ENCODE measurements at places on chromosomes 1 and 21. TPM values are rescaled to one million over a fixed set of nuclear protein-coding genes. Genes with fewer than 3 reads are reported as not detected.

DNA sequence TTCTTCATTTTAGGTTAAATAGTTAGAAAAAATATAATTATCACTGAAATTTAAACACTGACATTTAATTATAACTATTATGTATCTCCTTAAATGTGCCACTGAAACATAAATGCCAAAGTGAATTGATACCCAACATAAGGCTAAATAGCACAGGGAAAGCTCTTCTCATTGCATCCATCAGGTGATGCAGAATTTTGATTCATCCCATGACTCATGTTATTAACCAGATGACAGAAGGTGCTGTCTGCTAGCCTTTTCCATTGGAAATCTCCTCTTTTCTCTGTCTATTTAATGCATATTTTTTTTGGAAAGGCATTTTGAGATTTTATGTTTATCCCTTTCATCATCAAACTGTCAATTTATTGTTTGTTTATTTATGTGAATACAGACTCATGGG, 136.8 kb downstream of the KCNK2 start:
- DNase-seq: no peak

- DNase-seq: no peak
Measured at GRCh38 chr1:209522826-209523225, 60.7 kb upstream of the CAMK1G start.

DNA sequence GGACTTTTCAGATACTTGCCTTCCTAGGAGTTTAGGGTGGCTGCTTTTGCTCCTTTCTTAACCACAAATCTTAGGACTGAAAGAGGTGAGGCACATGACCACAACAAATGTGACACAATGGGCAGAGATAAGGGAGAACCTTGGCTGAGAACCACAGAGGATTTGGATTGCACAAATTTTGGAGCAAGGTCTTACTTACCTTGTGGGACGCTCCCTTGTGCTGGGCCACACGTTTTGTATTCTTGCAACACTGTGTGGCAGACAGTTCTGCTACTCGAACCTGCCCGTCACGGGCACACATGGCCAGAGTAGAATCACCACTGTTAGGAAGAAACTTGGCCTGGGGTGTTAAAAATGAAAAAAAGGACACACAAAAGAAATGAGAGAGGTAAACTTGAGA, 23.9 kb downstream of the DCAF8 start:
- no peak for DNase-seq

GRCh38 chr1:184532199-184532598, 145.4 kb downstream of the C1orf21 start:
- no peak for DNase-seq

- peak; percentile 71 for DNase-seq
Measured at GRCh38 chr1:1244192-1244811, 2.2 kb downstream of the C1QTNF12 start.

GRCh38 chr21:35609263-35609662, 451.1 kb downstream of the SETD4 start:
- DNase-seq: no peak

DNA sequence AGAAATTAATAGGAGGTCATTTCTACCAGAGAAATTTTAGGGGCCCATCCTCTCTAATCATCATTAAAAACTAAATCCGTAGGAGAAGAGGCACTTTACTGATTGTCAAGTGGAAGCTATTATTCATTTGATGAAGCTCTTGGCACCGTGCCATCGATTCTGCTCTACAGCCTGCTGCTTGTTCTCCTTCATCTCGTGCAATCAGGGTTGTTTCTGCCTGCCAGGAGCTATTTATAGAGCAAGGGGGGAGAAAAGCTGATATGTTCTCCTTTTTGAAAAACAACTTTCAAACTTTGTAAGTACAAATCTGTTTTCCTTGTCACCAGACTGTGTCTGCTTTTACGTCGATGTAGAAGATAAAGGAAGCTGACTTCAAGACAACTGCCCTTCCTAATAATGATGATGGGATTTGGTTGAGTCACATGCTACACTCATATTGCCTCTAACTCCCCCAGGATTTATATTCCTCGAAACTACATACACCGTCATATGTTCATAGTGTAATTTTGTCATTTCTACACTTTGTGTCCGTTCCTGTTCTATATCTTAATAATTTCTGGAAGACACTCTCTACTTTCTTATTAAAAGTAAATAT, 169.6 kb upstream of the LHX8 start:
- no peak for DNase-seq

- DNase-seq: no peak
Measured at GRCh38 chr1:226506921-226507320, 41.6 kb upstream of the STUM start.

- no peak for DNase-seq
Measured at GRCh38 chr1:203069030-203069747, 16.6 kb downstream of the MYOG start.

- no peak for DNase-seq
Measured at GRCh38 chr1:82091729-82092128, 291.0 kb downstream of the ADGRL2 start.

- DNase-seq: no peak
Measured at GRCh38 chr1:226211181-226211821, 12.2 kb upstream of the MIXL1 start.

DNA sequence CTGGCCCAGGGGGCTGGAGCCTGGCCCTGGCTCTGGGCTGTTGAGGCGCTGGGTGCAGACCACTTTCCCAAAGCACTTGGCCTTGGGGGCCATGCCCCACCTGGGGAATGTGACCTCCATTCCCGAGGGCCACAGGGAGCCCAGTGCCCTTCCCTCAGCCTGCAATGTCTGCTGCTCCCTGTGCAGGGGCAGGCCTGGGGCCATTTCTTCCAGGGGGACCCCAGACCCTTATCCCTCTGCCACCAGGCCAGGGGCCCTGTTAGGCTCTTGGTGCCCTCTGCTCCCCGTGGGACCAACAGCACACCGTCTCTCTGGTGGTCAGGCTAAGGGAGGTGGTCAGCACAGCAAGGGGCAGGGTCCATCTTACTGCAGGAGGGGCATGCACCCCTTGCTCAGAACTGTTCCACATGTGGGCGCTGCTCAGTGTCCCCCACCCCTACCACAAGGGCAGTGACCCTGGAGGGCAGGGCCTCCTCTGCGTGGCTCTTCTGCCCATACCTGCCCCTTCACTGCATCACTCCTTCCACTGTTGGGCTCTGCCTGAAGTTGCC, 1.1 kb upstream of the TMEM52 start:
- no peak for DNase-seq

DNA sequence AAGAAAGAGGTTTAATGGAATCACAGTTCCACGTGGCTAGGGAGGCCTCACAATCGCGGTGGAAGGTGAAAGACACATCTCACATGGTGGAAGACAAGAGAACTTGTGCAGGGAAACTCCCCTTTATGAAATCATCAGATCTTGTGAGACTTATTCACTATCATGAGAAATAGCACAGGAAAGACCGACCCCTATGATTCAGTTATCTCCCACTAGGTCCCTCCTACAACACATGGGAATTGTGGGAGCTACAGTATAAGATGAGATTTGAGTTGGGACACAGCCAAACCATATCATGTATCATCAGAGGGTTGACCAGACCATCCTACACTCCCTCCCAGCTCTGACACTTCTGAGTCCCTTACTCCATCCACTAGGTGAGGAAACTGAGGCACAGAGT, 143.9 kb upstream of the KLHDC7A start:
- no peak for DNase-seq

DNA sequence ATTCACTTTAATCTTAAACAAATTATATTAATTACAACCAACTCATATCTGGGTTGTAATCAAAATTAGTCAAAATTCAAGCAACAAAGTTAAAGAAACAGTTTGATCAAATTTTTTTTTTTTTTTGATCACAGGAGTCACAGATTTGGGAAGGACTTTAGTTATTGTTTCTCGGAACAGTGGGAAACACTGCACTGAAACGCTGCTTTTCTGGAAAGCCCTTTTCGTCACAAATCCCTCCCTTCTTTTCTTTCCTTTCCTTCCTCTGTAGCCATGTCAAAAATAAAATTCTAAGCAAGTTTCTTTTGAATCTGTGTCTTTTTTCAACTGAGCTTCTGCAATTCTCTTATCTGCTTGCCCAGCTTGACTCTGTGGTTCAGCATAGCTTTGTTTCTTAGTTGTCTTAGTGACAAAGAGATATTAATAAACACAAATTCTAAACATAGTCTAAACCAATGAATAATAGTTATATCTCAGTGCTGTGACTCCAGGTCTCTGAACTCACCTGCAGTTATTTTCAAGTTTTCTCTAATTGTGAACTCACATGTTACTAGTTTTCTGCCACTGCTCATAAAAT, 53.8 kb downstream of the PTGS2 start:
- DNase-seq: no peak

DNA sequence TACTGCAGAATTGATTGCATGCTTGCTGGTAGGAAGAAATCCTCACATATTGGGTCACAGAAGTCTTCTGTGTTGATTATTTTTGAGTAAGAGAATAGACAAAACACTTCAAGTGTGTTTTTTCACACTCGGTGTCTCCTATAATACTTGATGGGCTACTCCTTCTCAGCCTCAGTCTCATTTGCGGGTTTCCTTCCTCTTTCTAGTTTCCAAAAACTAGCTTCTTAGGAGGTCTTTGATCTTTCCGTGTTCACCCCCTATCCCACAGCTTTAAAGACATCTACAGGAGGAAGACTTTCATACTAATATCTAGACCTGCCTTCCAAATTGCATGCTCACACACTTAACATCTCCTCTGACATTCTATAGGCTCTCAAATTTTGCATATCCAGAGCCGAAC, 40.7 kb upstream of the NTPCR start:
- no peak for DNase-seq

DNA sequence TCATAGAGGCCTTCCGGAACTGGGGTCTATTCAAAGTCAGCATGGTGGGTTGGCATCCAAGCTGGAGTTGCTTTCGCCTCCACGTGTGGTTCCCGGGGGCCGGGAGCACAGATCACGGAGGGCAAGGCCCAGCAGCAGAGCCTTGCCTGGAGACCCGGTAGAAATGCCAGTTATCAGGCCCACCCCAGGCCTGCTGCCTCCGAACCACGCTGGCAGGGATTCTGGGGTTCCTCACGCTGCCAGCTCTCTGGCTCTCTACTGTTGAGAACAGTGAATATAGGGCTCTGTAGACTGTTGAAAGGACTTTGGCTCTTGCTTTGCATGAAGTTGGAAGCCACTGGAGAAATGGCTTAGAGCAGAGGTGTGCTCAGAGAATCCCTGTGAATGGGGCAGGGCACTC, 127.5 kb downstream of the RIPK4 start:
- DNase-seq: no peak

- DNase-seq: no peak
Measured at GRCh38 chr1:76473591-76473990, 393.7 kb upstream of the ST6GALNAC5 start.

GRCh38 chr1:46393510-46393909, 607 bp upstream of the FAAH start:
- DNase-seq: no peak

DNA sequence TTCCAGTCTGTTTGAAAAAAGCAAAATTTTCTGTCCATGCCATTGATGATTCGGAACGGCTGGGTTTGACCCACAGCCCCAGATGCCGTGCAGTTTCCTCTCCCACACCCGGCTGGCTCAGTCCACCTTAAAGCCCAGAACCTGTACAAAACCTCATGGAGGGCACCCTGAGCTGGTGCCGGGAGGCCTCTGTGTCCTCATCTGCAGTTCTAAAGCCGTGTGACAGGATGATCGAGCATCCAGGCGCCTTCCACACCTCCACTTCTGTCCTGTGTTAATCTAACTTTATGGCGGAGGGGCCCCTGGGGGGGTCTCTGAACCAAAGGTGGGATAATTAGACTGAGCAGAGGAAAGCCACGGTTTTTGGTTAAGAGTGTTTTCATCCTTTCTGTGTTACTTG, 49.6 kb downstream of the SLC37A1 start:
- DNase-seq: no peak

DNA sequence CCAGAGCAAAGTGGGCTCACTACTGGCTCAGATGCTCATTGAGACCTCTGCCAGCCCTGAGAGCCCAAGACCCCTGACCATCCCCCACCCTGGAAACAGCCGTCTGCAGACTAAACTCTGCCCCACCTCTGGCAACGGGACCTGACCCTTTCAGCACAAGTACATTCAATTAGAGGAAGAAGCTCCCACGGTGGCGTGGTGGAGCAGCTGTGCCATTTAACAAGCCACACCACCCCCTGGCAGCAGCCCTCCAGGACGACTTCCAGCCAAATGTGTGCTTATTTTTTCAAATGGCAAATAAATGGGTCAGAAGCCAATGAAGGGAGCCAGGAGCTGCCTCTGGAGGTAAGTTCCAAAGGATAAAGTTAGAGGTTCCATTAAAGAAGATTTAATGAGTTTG, 226.7 kb downstream of the NPHP4 start:
- no peak for DNase-seq

DNA sequence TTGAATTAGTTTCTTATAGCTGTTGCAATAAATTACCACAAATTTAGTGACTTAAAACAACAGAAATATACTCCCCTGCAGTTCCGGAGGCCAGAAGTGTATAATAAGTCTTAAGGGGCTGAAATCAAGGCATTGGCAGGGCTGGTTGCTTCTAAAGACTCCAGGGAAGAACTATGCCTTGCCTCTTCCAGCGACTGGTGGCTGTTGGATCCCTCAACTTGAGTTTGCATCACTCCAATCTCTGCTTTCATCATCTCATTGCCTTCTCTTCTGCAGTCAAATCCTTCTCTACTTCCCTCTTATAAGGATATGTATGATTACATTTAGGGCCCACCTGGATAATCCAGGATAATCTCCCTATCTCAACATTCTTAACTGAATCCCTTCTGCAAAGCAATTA, 19.1 kb upstream of the MED18 start:
- DNase-seq: no peak

GRCh38 chr1:230379462-230379861, 46.7 kb downstream of the PGBD5 start:
- DNase-seq: no peak

DNA sequence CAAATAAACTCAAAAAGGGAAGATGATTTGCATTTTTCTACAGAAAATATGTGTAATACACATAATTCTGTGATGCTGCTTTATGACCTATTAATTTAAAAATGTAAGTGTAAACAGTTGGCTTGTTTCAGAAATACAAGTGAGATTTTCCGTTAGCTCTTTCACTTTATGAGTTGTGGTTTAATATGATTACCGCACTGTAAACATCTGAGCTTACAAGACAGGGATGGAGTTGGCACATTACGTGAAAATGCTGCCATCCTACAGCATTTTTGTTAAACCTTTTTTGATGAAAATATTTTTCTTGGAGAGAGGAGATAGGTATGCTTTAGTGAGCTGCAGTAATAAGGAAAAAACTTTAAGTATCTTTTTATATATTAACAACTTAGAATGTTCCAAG, 426.8 kb upstream of the ADAMTS5 start:
- DNase-seq: no peak

GRCh38 chr1:77064246-77064645, 155.0 kb downstream of the PIGK start:
- no peak for DNase-seq

GRCh38 chr1:153552335-153552734, 3.3 kb upstream of the S100A3 start:
- DNase-seq: peak; percentile 1

Gene POU3F1
- polyA plus RNA-seq: 0.06 TPM

Gene PIK3C2B
- 26.3 TPM for polyA plus RNA-seq

Gene LYPD8
- polyA plus RNA-seq: 2.1 TPM

Gene CTSE
- polyA plus RNA-seq: 19.6 TPM

Gene COL16A1
- 188 TPM for polyA plus RNA-seq

Gene EIF4G3
- 37.8 TPM for polyA plus RNA-seq

Gene URB1
- 9.0 TPM for polyA plus RNA-seq

Gene LIPI
- 0.21 TPM for polyA plus RNA-seq

Gene TSPAN1
- 17.8 TPM for polyA plus RNA-seq

Gene PKP1
- polyA plus RNA-seq: 0.45 TPM

Gene GART
- polyA plus RNA-seq: 62.2 TPM

Gene TLCD4
- polyA plus RNA-seq: 4.9 TPM
